ENCODE measurements at places on chromosomes 12 and 14.

GRCh38 chr12:69239922-69240630 is 707 bp downstream of the CPSF6 start:
- peak; percentile 25 for DNase-seq

DNA sequence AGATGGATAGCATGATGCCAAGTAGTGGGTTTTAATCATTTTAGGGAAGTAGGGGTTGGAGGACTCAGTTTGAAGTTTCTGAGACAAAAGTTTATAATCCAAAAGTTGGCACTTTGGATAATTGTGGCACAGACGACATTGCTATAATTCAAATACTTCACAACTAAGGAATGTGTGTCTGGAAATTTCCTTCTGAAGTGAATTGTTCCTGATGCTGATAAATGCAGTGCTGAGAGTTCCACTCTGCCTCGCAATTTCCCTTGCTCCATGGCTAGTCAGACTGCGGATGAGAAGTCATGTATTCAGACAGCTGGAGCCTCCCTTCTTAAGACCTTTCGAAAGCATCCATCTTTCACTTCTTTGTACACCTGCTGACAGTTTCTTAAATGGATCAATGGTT is 393.3 kb upstream of the PRICKLE1 start:
- DNase-seq: no peak

DNA sequence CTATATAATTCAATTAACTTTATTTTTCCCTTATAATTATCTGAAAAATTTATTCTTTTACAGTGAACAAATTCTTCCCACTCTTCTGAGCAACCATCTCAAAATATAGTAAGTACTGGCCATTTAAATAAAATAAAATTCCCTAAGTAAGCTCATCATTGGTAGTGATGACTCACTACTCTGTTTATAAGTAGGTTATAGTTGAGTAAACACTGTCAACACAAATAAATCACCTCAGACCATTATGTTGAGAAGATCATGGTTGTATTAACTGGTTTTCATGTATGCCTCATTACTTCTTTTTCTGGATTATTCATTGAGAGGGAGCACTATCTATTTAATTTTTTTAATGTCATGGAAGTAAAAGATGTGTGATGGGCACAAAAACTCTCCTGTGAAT is 220.5 kb downstream of the SEC23A start:
- DNase-seq: no peak

GRCh38 chr12:51281202-51281924 is 11.1 kb upstream of the SMAGP start:
- DNase-seq: no peak

GRCh38 chr14:57692671-57693070 is 173.2 kb downstream of the SLC35F4 start:
- no peak for DNase-seq

- DNase-seq: no peak
Observed at GRCh38 chr12:48996794-48997718, 2.1 kb downstream of the DDN start.

DNA sequence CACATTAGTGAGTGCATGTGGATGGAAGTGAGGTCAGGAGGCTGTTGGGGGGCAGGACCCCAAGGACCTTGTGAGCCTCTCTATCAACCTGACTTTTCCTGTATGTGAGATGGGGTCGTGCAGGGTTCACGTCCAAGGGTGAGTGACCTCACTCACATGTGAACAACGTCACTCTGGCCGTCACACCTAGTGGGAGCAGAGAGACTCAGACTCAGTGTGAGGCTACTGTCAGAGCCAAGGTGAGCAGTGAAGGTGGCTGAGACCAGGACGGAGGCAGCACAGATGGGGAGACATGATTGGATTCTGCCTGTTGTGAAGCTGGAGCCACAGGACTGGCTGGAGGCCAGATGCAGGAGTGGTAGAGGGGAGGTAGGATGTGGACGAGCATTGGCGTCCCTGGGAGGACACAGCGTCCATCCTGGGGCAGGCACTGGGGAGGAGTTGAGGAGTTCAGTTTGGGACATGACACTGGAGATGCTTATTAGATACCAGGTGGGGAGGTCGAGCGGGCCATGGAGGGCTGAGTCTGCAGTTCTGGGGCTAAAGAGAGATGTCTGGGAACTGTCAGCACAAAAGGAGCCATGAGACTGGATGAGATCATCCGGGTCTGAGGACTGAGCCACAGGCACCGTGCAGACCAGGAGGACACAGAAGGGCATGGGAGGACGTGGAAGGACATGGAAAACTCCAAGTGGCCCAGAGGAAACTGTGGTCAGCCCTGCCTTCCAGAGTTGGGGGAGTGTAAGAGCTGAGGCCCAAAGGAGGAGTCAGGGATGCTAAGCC is 92.8 kb downstream of the LGMN start:
- DNase-seq: no peak

GRCh38 chr12:22117563-22118237 is 71.7 kb downstream of the CMAS start:
- DNase-seq: no peak

- DNase-seq: no peak
Observed at GRCh38 chr14:100818221-100818699, 7.7 kb upstream of the MEG3 start.

DNA sequence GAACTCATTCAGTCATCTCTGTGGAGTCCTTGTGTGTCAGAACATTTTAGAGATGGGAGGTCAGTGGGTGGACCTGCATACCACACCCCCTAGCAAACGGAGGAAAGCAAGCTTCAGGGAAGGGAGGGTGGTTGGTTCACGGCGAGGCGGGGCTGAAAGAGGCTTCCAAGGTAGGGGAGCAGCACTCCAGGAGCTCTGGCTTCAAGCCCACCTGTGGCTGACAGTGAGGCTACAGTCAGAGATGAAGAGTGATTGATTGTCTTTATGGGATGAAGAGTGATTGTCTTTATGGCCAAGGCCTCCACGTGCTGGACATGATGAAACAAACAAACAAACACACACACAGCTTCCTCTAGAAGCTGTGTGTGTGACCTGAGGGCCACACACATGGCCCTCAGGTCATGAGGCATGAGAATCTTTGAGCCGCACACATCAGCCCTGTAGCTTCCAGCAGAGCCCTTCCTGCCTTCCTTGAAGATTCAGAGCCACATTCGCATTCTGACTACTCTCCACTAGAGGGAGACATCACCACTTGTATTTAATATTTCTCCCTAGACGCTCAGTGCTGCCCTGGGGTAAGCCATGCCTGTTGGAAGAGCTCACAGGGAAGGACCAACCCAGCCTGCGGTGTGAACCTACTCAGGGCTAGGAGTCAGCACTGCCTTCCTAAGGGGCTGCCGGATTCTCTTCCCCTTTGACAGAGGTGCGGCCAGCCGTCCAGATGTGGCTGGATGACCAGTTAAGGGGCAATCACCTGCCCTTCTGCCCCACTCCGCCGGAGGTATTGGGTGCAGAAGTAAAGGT is 54.4 kb upstream of the KCNA1 start:
- DNase-seq: no peak

- no peak for DNase-seq
Observed at GRCh38 chr14:72275242-72275641, 343.0 kb downstream of the RGS6 start.

DNA sequence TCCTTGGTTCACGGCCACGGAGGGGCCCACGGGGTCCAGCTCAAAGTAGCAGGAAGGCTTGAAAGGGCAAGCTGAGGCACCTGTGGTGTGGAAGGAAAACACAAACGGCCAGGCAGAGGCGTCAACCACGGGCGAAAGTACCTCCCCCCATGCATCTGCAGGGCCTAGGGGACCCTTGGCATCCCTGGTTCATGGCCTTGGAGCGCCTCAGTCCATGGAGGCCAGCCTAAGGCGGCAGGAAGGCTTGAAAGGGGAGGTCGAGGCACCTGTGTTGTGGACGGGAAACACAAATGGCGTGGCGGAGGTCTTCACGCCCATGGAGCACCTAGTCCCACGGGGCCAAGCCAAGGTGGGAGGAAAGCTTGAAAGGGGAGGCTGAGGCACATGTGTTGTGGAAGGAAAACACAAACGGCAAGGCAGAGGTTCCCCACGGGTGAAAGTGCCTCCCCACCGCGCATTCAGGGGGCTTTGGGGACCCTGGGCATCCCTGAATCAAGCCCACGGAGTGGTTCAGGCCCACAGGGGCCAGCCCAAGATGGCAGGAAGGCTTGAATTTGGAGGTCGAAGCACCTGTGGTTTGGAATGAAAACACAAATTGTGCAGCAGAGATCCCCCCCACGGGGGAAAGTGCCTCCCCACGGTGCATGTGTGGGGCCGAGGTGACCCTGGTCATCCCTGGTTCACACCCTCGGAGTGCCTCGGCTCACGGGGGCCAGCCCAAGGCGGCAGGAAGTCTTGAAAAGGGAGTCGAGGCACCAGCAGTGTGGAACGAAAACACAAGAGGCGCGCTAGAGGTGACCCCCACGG is 380.8 kb downstream of the ALG10 start:
- DNase-seq: no peak

DNA sequence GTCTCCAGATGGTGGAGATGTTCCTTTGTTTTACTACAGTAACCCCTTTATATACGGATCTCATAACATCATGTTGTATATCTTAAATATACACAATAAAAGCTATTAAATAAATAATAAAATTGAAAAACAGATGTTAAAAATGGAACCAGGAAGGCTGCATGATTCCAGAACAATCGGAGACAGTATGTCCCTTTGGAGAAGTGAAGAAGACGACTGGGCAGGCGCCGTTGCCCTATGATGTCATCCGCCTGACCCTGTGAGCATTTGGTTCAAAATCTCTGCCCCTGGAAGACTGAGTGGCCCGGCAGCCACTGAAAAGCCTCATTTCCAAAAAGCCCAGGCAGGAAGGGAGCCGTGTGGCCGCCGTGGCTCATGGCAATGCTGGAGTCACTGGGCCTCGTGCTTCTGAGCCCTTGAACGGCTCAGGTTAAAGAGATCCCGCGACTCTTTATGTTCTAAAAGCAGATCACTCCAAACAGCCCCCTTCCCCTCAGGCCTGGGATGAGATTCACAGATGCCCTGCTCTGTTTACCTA is 30.8 kb downstream of the RIMBP2 start:
- DNase-seq: no peak

DNA sequence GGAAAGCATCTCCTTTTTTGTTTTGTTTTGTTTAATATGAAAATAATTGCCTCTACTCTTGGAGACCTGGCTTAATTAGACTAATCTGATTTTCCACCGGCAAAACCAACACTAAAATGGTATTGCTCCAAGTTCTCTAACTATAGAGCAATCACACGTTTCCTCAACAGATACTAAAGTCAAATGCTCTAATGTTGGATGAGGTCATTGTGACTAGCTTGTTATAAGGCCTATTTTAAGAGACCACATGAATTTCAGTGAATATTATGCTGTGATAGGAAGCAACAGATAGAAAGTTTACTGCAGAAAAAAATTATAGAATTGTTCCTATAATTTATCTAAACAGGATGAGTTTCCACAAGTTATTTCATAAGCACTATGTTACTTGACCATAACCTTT is 3.3 kb upstream of the CCDC196 start:
- no peak for DNase-seq

- no peak for DNase-seq
Observed at GRCh38 chr14:55915456-55915855, 202.8 kb upstream of the PELI2 start.

DNA sequence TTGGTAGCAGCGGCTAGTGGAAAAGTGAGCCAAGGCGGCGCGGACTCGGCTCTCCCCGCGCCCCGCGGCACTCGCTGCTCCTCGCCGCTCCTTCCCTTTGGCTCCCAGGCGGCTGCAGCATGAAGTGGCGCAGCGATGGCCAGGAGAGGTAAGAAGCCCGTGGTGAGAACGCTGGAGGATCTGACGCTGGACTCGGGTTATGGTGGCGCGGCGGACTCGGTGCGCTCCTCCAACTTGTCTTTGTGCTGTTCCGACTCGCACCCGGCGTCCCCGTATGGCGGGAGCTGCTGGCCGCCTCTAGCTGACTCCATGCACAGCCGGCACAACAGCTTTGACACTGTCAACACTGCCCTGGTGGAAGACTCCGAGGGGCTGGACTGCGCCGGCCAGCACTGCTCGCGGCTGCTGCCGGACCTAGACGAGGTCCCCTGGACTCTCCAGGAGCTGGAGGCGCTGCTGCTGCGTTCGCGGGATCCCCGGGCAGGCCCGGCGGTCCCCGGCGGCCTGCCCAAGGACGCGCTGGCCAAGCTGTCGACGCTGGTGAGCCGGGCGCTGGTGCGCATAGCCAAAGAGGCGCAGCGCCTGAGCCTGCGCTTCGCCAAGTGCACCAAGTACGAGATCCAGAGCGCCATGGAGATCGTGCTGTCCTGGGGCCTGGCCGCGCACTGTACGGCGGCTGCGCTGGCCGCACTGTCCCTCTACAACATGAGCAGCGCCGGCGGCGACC is 225.6 kb upstream of the CRY1 start:
- no peak for DNase-seq

DNA sequence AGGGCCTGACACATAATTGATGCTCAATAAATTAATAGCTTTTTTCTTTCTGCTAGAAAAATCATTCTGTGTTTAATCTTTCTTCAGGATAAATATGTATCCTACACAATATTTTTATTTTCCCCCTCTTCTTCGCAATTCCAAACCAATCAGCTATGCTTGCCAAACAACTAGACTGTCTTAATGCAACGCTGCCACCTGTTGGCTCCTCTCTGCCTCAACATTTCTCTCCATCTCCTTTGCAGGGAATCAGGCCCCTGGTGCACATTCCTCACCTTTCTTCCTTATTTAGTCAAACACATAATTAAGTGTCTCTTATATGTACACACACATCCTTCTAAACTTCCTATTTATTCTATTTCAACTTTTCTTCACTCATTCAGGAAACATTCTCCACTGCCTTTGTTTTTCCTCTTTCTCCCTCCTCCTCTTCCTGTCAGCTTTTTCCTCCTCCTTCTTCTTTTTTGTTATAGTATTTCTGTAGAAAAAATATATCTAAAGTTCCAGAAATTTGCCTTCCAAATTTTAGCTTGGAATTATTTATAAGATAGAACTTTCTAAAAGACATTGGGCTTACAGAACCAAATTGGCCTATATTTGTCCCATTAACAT is 406.0 kb downstream of the PRKD1 start:
- DNase-seq: no peak

DNA sequence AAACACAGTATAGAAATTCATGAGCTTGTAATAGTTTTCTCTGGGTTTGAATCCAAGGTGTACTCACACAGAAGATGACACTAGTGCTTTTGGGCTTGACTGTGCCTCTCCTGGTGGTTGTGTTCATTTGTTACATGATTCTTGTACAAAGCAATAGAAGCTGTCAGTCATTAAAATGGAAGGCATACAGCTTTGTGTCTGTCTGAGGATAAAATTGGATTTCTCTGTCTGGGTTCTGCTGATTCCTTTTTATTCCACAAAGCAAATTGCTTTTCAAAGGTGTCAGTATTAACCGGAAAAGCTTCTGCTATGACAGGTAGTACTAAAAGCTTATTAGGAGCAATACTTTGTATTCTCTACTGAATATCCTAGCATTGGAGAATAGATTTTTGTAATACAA is 361.2 kb downstream of the SLC6A15 start:
- DNase-seq: no peak

- no peak for DNase-seq
Observed at GRCh38 chr12:38101753-38102152, 214.8 kb upstream of the ALG10B start.

DNA sequence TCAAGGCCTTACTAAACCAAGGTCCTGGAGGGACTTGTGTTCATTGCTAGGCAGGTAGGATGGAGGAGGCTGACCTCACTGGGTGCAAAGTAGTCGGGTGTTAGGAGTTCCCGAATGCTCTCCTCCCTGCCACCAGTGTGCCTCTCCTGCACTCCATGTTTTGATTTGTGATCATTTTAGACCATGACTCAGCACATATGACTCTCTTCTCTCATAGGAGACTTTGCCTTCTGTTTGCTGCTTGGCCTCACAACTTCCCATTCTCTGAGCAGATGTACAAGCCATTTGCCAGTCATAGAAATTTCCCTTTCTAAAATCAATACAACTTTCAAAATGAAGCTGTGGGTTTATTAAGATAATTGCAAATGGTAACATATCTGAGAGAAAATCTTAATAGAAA is 46.6 kb upstream of the LRIG3 start:
- DNase-seq: no peak

Data from stimulated activated CD4-positive, alpha-beta T cell treated with anti-CD3 and anti-CD28 coated beads, TNF-alpha, amount 100 ng/mL, for 4 hours (primary cell).